ENCODE measurements at places on chromosomes 7 and 10. TPM values are rescaled to one million over a fixed set of nuclear protein-coding genes. Genes with fewer than 3 reads are reported as not detected.

- DNase-seq: no peak
Measured at GRCh38 chr10:23157239-23157681, 34.9 kb upstream of the PTF1A start.

Gene CYP3A7
- 0.06 TPM for polyA plus RNA-seq

Gene GOLGA7B
- 0.56 TPM for polyA plus RNA-seq

Gene AOAH
- 4.3 TPM for polyA plus RNA-seq

GRCh38 chr10:85787393-85787792 is 579.2 kb downstream of the GRID1 start:
- DNase-seq: no peak

Gene HHEX
- 15.3 TPM for polyA plus RNA-seq

Gene IGFBP1
- 0.04 TPM for polyA plus RNA-seq

Gene VWA2
- polyA plus RNA-seq: 1.0 TPM

Gene TMEM236
- 0.44 TPM for polyA plus RNA-seq

DNA sequence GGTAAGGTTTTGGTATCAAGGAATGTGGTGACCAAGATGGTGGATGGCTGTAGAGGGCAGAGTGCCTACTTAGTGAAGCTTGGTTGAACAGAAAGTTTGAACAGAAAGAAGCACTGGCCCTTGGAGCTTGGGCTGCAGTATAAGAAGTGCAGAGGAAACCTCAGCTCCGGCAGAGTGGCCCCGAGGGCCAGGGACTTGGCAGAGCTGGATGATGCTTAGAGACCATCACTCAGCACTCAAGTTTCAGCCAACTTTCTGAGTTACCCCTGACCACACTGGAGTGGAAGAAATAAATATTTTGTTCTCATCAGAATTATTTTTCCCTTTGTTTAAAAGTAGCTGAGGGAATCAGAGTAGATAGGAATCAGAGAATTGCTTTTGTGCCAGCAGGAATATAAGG is 336.7 kb downstream of the C7orf25 start:
- DNase-seq: no peak

Gene MRLN
- not detected for polyA plus RNA-seq

DNA sequence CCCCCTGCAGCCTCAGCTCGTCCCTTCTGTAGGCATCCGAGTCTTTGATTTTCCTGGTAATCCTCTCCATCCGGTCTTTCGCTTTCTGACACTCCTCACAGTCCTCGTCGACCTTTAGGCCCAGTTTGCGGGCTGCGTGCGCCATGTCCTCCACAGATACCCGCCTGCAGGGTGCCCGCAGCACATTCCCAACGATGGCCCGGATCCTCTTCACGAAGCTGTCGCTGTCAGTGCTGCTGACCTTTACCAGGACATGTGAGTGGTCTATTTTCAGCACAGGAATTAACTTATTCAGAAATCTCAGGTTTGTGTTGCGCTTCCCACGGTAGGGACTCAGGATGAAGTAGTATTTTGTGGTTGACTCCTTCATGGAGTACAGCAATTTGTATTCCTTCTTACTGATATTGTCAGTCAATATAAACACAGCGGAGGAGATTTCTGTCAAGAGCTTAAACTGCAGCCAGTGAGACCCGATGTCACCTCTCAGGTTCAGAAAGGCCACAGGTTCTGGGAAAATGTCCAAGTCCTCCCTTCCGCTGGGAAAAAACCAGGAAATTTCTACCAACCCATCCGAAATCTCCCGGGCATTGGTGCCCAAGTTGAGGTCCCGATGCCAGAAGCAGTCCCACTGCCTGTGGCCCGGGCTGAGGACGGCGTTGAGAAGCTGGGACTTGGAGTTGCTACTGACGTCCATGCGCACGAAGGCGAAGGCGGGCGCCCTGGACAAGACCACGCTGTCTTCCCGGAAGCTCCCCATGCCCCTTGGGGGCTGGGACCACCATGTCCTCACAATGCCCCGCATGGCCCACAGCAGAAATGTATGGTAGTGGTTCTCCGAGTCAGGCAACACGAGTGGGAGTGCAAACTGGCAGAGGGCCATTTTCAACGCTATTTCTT is 8.9 kb upstream of the MRPS24 start:
- DNase-seq: no peak

GRCh38 chr10:60822809-60823208 is 44.5 kb downstream of the CDK1 start:
- no peak for DNase-seq

- DNase-seq: no peak
Measured at GRCh38 chr7:125663961-125664360, 734.3 kb upstream of the POT1 start.

DNA sequence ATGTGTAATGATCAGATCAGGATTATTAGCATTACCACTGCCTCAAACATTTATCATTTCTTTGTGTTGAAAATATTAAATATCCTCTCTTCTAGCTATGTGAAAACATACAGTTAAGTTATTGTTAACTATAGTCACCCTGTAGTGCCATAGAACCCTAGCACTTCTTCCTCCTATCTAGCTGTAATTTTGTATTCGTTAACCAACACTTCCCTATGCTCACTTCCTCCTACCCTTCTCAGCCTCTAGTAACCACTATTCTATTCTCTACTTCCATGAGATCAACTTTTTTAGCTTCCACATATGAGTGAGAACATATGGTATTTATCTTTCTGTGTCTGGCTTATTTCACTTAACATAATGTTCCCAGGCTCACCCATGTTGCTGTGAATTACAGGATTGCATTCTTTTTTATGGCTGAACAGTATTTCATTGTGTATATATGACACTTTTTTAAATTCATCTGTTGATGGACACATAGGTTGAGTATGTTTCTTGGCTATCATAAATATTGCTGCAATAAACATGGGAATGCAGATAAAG is 132.7 kb upstream of the RHOBTB1 start:
- DNase-seq: no peak

DNA sequence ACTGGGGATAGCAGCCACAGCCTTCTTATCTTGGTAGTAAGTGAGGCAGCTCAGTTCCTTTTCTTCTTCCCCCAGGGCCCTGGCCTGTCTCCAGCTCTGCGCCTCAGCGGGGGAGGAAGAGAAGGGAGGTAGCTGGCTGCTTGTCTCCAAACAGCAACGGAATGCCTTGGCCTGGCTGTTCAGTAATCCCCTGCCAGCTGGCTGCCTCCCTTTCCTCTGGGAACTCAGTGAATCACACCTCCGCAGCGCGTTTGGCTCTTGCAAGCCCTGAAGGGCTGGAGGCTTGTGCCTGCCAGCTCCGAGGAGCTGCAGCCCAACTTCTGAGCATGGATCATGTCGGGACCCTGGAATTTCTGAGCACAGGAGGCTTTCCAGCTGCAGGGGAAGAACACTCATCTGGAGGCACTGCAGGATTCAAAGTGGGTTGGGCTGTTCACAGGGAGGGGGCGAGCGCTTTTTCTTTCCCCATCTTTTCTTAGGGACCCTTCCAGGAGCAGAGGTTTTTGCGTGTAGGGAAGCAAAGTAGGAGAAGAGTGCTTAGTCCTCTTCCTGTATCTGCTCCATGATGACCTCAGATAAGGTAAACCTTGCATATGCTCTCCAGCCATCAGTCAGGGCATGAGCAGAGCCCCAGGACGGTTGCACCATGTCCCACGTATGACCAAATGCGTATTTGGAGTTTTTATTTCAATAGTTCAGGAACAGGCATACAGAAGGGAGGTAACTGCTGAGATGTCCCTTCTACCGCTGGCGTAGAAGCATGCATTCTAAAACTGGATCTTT is 253.2 kb upstream of the INHBA start:
- peak; percentile 94 for DNase-seq

Gene PRPS1L1
- not detected for polyA plus RNA-seq

DNA sequence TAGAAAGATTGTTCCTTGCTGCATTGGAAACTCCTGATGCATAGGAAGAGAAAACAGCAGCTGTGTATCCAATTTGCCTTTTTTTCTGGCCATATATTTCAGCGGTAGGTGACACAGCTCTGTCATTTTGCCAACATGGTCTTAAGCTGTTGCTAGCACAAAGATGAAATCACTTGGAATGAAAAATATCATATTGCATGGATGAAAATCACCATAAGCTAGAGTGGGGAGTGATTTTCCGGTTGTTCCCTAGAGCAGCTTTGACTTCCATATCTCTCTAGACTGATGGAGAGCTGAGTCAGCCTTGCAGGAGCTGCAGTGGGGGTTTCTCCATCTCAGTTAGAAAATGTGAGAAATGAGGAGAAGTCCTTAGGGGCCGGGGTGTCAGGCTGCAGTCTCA is 38.3 kb upstream of the BTBD16 start:
- peak; percentile 41 for DNase-seq

GRCh38 chr7:70439651-70440050 is 692.3 kb upstream of the GALNT17 start:
- no peak for DNase-seq

Gene RBP3
- polyA plus RNA-seq: not detected

- no peak for DNase-seq
Measured at GRCh38 chr10:128539510-128540127, 413.4 kb upstream of the MKI67 start.

DNA sequence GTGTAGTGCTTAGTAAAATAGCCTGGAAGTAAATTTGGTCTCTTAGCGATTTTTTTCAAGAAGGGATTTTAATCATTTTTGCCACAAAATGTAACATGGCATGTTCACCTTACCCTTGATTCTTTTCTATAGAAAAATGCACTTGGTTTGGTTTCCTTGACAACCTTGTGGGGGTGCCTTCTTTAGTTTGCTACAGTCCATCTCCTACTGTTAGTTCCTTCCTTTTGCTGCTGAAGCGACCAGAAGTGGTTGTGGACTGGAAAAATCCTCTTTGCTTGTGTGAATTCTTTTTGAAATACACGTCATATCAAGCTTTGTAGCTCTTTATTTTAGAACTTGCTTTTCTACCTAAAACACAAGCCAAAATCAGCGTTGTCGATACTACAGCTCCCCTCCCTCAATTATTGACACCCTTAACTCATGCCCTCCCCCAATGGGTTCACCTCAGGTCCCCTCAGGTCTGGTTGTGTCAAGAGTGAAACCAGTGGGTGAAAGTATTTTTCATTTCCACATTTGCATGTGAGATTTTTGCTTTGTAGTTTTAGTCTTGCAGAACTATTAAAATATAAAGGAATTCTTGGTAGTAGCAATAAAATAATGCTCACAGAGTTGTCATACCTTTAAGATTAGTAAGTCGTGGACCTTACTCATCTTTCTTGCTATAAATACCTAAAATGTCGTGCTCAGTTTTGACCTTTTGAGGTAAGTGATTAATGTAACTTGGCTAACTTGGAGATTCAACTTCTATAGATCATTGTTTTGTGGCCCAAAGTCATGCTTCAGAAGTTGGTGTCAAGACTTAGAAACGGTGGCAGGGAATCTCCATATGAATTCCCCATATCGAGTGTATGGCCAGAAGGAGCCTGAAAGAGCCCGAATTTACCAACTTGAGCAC is 1.5 kb downstream of the ACTR3B start:
- DNase-seq: no peak

GRCh38 chr7:70585071-70585470 is 546.9 kb upstream of the GALNT17 start:
- no peak for DNase-seq

Gene SLC18A3
- polyA plus RNA-seq: 0.70 TPM

- DNase-seq: no peak
Measured at GRCh38 chr7:116950889-116951351, 2.4 kb upstream of the ST7 start.

GRCh38 chr7:50206453-50207250 is 97.9 kb upstream of the IKZF1 start:
- DNase-seq: no peak
